Stimulated activated CD4-positive, alpha-beta T cell treated with anti-CD3 and anti-CD28 coated beads, Interleukin-1b, Interleukin-23, amount 100 ng/mL, for 4 hours (primary cell): ENCODE measurements at places on chromosomes 3 and 15.

GRCh38 chr3:127158614-127159229 is 34.2 kb upstream of the PRR23E start:
- DNase-seq: no peak

DNA sequence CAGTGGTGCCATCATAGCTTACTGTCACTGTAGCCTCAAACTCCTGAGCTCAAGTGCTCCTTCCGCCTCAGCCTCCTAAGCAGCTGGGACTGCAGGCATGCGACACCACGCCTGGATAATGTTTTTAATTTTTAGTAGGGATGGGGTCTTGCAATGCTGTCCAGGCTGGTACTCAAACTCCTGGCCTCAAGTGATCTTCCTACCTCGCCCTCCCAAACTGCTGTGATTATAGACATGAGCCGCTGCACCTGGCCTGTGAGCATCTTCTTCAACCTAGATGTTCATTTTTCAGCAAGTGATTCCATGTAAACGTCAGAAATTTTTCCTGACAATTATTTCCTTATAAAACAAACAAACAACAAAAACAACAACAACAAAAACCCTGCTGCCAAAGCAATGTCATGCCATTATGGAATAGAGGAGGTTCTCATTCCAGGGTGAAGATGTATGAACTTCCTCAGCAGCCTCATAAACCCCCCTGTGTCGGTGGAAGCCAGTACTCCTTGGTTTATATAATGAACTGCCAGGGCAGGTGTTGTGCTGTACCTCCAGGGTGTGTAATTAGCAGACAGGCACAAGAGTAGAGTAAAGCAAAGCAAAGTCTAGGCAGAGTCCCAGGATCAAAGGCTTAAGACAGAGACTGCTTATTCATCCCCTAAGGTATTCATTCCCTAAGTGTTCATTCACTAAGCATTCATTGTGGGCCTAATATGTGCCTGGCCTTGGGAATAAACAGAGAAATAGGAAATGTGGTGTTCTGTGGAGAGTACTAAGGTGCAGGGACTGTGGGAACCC is 44.6 kb downstream of the NR2C2 start:
- DNase-seq: no peak

DNA sequence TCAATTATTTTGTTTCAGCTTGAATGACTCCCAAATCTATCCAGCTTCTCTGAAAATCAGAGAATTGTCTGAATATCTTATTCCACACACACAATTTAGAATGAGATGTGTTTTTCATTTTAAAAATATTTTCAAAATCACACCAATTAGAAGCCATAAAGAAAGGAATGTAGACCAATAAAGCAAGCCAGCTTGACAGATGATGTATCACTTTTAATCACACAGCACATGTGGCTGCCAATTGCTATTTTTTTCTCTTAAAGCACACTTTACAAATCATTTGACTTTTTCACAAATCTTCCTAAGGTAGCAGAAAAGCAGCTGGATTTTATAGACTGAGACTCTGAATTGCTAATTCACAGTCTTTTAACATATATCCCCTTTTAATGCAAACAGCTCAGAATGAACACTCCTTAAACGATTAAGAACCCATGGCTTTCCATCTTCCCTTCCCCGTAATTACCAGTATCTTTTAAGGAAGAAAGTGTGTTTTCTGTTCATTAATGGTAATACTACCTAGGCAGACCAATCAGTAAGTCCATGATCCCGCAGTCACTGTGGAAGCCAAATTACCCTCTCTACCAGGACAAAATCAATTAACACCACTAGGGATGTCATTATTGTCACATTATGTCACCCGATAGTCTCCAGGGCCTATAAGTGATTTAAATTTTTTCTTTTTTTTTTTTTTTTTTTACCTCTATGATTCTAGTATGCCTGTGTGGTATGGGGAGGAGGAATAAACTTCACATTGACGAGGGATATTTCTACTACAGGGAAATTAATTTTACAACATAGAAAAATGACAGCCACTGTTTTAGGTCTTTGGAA is 250.0 kb upstream of the VEPH1 start:
- no peak for DNase-seq

DNA sequence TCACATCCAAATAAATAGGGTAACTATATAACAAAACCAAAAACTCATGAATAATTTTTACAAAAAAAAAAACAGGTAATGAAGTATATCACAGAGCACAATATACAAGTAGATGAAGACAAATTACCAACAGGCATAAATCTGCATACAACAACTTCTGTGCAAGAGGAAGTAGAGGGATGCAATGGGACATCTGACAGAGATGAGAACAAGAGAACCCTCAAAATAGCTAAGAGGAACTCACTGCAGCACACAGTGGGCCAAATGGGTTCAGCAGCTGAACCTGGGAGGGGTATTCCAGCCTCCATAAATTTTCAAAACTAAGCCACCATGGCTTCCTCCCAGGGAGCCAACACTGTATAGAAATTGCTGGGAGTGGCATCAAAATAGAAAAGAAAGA is 9.6 kb upstream of the BTLA start:
- no peak for DNase-seq

GRCh38 chr3:188974856-188975599 is 196.7 kb upstream of the TPRG1 start:
- DNase-seq: no peak

- DNase-seq: no peak
Measured at GRCh38 chr3:184491011-184491576, 70.5 kb upstream of the EPHB3 start.

DNA sequence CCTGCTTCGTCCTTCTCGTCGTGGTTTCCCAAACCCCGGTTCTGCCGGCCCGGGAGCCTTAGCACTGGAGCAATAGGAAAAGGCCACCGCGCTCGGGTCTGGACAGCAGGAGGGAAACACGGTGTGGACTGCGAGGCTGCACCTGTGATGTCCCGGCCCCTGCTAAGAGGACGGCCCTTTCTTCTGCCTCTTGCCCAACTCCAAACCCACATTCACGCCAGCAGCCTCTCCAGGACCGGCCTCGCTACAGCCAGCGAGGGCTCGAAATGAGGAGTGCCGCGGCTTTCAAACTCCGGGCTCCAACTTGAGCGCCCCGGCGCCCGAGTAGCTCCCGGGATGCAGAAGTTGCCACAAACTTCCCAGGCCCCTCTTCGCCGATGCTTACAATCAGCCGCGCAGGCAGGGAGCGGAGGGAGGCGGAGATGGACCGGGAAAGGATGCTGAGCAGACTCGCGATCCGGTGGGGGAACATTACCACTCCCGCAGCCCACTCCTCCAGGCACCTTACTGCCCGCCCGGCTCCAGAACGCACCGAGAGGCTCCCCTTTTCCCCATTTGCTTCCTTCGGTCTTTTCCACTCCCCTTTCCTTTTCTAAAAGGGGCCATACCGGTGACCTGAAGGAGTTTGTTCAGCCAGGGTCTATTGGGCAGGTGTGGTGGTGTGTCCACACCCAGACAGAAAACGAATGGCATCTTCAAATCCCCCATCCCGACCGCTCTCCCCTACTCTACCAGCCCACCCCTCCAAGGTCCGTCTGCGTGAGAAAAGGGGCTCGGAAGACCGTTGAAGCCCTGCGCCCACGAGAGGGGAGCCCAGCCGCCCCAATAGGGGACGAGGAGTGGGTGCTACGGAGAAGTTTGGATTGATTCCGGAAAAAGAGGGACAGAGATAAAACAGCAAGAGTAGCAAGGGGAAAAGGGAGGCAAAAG is 18.8 kb upstream of the SATB1 start:
- peak; percentile 18 for DNase-seq

- DNase-seq: no peak
Measured at GRCh38 chr3:62238003-62238402, 135.3 kb downstream of the FEZF2 start.

DNA sequence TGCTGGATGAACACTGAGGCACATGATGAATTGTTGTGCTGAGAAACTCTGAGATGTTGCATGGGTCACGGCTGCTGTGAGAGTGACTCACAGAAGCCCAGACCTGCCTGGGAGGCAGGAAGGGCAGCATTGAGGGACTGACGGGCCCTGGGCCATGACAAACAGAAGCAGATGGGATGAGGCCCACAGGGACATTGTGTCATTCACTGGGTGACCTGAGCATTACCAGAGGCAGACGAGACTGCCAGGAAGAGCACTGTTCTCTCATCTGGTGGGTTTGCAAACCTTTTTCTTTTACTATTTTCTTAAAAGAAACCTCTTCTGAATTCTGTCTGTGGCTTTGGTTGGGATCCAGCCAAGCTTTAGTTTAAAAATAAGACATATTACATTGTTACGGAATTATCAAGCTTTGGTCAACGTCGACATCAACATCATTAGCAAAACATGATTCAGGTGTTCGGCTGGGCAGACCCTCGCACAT is 67.8 kb downstream of the BDH1 start:
- DNase-seq: no peak

- DNase-seq: no peak
Measured at GRCh38 chr15:27249760-27250109, 278.8 kb downstream of the GABRG3 start.

- DNase-seq: no peak
Measured at GRCh38 chr15:48040166-48040817, 80.5 kb upstream of the SLC24A5 start.

DNA sequence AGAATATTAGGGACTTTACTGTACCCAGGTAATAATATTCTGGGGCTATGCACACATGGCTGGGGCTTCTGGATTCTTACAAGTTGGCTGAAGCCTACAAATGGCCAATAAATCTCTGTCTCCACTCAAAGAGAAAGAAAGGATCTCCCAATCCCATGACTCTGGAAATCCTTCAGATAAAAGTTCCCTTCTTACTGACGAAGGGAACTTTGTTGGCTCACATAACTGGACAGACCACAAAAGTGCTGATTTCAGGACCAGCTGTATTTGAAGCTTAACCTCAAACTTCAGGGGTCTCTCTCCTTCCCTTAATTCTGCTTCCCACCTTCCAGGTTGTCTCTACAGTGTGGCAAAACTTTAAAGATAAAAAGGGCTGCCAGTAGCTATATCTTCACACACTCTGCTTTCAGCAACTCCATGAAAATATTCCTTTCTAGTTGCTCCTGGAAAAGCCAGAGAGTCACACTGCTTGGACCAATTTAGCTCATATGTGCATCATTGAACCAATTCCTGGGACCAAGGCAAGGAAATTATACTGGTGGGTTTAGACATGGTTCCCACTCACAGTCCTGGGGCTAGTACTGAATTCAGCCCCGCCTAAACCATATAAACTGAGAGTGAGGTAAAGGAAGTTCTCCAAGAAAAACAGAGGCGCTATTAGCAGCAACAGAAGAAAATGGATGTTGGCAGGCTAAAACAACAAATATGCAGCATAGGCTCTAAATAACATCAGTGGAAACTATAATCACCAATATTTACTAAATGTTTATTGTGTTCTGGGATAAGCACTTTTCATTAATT is 290.0 kb upstream of the GADL1 start:
- DNase-seq: no peak

GRCh38 chr3:183984749-183985729 is 32.6 kb downstream of the ABCC5 start:
- DNase-seq: no peak

- peak; percentile 59 for DNase-seq
Measured at GRCh38 chr3:129399145-129399894, 29.1 kb downstream of the EFCAB12 start.

GRCh38 chr3:184574515-184575417 is 13.2 kb downstream of the EPHB3 start:
- no peak for DNase-seq

DNA sequence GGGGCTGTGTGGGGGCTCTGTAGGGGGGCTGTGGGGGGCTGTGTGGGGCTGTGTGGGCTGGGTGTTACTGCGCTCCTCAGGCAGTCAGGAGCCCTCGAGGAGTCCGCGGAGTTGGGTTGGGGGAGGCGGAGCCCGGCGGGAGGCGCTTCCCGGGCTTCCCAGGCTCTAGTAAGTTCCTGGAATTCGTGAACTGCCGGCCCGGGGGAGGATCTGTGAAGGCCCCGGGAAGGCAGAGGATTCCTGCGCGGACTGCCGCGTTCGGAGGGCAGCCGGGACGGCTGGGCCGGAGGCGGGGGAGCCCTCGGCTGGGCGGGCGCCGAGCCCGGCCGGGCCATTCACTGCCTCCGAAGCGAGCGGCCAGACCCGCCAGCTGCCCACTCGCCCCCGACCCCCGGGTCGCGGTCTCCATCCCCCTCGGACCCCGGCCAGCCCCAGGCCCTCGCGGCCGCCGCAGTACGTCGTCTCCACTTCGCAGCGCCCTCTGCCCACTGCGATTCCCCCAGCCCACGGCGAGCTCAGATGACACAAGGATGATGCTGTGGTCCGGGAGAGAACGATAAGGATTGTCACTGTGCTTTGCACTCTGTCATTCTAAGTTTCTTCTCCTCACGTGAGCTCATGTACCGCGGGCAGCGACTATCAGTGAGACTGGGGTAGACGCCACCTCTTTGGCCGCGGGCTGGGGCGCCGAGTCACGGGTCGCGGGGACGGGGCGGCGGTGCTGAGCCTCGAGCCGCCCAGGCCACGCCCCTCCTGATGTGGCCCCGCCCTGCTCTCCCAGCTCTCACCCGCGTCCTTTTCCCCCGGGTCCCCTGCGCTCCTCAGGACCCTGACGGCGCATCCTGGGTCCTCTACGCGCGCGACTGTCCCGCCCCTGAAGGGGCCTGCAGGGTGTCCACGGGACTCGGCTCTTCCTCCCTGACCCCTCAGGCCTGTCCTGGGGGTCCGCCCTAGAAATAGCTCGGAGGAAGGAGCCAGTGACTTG is 65.3 kb downstream of the KLF13 start:
- peak; percentile 73 for DNase-seq

DNA sequence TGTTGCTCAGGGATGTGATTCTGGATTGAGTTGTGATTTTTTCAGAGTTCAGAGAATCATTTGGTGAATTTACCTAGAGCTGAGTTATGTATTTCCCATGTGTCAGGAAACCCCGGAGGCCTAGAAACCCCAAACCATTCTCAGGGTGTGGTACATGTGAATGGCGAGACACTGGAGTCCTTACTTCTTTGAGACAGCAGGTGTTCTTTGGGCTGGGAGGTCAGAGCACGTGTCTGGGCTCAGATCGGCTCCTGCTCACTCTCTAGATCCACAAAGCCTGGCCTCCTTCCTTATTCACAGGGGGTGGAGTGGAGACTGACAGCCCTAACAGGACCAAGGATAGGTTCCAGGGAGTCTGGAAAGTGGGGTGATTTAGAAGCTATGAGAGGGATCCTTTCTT is 145.8 kb downstream of the CHDH start:
- no peak for DNase-seq

GRCh38 chr3:193377591-193377990 is 962 bp downstream of the ATP13A5 start:
- DNase-seq: no peak

DNA sequence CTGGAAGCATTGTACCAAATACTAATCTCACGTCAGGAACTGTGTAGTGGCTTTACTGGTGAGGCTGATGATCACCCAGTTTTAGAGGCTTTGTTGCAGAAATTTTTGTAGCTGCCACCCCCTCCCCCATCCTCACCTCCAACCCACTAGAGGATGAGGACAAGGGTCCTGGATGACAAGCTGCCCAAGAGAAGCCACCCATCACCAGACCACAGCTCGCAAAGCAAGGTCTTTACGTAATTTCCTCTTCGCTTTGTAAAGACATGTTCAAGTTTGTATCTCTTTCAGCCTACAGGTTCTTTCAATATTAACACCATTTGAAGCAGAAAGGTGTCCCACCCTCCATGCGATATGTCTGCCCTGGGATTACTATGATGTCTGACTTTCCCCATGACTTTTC is 74.2 kb downstream of the LDHAL6B start:
- no peak for DNase-seq
